NCI-H2081 treated with DMSO at 0.1 percent for 48 hours (cell line): ENCODE measurements at places on chromosomes 6 and 20.

GRCh38 chr6:36015666-36016065 is 8.8 kb downstream of the SLC26A8 start:
- no peak for DNase-seq

- DNase-seq, result no peak
These were observed 500.9 kb downstream of the PREX1 start for GRCh38 chr20:48326868-48327267.

DNA sequence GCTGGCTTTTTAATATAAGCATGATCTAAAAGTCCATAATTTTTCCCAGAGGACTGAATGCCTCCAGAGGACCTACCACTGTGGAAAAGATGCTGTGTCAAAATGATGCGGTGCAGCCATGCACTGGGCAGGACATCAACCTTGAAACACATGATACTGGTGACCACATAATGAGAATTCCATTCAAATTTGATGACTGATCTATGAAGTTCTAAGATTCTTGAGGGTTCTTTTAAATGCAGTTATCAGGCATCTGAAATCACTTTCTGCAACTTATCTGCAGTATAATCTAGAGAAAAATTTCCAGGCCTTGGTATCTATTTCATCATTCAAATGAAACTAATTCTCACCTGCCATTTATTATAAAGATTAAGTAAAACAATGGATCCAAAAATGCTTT is 15.0 kb upstream of the MARCKS start:
- DNase-seq, result no peak

DNA sequence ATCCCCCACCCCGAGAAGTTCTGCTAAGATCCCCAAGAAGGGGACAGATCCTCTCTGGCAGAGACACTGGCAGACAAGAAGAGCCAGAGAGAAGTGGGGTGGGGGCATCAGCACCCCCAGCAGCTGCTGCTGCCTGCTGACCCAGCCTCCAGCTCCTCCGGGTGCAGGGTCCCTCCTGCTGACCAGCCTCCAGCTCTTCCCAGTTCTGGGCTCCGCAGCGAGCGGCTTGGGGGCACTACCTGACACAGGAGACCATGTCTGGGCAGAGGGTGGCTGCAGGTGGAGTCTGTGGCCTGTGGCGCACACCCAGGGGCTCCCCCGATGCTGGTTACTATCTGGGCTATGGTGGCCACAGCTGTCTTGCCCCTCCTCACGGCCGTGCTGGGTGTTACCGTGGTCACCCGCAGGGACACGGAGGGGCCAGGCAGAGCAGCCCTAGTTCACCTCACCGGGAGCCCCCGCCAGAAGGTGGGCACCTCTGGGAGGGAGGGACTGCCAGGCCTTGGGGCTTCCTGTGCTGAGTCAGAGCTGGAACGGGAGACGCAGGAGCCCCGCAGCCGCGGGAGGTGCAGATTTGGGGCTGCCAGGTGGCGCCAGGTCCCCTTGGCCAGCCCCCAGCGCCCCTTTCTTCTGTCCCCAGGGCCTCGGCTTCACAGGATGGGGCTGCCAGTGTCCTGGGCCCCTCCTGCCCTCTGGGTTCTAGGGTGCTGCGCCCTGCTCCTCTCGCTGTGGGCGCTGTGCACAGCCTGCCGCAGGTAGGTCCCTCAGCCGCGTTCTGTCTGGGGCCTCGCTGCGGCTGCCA is 630 bp downstream of the LIME1 start:
- no peak for DNase-seq

- DNase-seq, result no peak
These were observed 11.7 kb downstream of the SLC23A2 start for GRCh38 chr20:4989570-4989969.

DNA sequence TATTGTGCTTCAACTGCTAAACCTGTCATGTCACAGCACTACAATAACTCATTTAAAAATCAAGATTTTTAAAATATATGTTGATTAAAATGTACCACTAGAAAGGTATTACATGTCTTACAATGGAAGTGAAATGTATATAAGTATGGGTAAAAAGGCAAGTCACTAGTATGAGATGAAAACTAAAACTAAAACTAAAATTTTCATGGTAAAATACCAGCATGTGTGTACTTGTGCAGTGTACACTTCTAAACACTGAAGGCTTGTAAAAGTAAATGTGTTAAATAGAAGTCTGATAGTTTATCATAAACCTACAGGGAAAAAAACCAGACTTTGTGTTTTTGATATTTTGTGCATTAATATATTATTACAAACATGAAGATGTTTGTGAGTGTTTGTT is 13.7 kb upstream of the TMEM244 start:
- no peak for DNase-seq

- DNase-seq, result no peak
These were observed 162.2 kb downstream of the TBXT start for GRCh38 chr6:166005401-166005943.

DNA sequence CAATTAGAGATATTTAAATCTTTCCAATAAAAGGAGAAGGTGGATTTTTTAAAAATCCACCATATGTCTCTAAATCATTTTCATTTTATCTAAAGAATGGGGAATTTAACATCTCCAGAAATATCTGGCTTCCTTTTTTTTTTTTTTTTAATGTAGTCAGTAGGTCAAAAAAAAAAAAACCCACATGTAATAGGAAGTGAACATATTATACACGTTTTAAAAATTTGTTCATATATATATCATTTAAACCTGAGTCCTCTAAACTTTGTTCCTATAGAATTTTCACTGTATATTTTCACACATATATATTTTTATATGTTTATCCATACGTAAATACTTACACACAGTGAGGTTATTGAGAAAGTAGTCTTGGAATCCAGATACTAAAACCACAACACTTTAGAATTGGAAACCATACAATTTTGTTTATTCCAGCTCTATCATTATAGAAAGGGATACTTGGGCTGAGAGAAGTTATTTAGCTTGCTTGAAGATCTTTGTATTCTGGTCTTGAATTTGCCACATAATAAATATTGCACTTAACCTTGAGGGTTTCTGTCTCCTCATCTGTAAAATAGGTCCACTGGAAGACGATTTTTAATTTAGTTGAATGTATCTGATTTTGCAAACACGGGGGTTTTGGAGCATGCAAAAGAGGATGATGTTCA is 62.1 kb upstream of the ZNF217 start:
- DNase-seq, result no peak

DNA sequence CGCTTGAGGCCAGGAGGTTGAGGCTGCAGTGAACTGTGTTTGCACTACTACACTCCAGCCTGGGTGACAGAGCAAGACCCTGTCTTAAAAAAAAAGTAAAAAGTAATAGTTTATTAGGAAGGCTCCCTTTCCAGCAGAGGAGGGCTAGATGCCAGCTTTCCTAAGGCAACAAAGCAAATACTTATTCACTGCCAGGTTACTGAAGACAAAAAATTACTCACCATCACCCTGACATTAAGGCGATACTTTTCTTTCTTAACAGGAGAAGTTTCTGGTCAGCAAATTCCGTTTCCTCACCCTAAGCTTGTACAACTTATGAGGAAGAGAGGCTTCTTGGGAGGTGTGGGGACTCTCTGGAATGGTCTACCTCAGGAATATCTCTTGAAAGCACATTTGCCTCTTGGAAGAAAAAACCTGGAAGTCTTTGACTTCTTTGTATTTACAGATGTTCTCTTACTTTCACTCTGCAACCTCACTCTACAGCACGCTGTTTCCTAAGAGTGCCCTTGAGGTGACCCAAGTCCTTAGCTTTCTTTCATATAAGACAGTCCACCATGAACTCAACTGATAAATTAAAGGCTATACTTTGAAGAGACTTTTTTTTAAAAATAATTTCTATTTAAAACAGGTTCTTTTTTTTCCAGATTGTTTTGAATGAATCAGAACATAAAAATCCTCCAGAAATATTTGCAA is 52.9 kb upstream of the TRAF3IP2 start:
- no peak for DNase-seq

DNA sequence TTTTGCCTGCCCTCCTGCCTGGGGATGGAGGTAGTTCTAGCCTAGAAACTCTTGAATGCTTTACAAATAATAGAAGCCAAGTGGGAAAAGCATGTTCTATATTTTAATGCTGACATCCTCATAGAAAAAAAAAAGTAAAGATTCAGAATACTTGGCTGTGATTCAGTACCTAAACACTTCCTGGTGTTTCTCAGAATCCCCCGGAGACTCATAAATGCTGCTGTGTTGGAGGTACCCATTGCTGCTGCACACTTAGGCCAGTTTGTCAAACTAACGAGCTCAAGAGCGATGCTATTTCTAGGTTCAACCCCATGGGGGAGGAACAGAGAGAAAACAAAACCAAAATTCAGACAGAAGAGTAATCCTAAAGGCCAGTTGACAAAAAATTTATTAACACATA is 38.8 kb upstream of the ZFP64 start:
- no peak for DNase-seq

DNA sequence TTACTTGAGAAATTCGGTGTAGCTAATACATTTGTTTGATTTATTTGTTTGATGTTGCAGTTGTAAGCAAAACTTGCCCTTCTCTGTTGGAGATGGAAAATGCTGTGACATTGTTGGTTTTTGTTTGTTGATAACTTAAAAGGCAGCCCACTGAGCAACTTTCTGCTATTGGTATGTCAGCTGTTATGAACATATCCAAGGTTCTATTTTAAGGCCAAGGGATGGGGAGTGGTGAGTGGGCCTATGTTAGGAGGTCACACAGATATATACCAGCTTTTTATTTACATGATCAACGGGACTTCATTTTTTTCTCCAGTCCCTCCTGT is 5.7 kb downstream of the QKI start:
- DNase-seq, result no peak

GRCh38 chr6:46653439-46654195 is 842 bp downstream of the SLC25A27 start:
- DNase-seq, result no peak

DNA sequence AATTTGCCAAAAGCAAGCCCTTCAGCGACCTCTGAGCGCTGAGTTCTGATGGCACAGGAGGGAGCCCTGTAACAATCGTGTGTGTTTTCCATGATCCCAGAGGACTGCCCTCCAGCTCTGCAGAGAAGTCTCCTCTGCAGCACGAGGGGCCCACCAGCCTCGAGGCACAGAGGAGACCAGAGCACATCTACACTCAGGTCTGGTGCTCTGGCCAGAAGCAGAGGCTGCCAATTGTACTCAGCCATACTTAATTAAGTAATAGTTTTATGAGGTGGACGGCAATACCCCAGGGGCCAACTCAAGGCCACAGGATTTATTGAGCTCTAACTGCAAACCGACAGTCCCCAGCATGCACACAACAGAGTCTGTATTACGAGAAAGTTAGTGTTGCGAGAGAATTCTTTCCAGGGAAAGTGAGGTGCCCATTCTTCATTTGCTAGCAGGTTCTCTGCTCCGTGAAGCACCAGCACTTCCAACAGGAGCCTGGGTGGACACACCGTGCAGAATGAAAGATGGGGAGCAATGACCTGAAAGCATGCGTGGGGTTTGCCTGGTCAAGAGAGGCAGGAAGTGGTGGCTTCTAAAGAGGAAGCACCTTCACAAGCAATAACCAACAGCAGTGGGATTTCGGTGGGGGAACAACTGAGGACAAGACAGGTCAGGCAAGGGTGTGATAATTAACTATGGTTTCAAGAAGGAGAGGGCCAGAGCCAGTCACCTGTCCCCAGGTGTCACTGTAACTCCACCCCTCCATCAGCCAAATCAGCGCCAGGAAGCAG is 92.8 kb upstream of the FOXC1 start:
- DNase-seq, result no peak

- no peak for DNase-seq
These were observed 149.9 kb upstream of the UST start for GRCh38 chr6:148596891-148597455.

GRCh38 chr20:59804871-59805665 is 128.4 kb downstream of the SYCP2 start:
- no peak for DNase-seq

- no peak for DNase-seq
These were observed 87.2 kb upstream of the STXBP5 start for GRCh38 chr6:147117011-147117410.

DNA sequence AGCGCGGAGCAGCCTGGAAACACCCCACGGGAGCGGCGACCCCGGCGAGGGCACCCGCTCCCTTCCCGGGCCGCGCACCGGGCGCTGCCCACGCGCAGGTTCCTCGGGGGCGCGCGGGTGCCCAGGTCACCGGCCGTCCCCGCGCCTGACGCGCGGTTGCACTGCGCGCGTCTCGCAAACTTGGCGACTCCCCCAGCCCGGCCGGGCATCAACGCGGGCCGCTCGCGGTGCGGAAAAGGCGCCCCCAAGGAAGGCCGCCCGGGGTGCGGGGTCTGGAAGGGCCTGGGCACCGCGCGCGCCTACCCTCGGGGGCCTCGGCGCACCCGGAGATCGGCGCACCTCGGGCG is 555 bp upstream of the ZBTB46 start:
- DNase-seq, result no peak

DNA sequence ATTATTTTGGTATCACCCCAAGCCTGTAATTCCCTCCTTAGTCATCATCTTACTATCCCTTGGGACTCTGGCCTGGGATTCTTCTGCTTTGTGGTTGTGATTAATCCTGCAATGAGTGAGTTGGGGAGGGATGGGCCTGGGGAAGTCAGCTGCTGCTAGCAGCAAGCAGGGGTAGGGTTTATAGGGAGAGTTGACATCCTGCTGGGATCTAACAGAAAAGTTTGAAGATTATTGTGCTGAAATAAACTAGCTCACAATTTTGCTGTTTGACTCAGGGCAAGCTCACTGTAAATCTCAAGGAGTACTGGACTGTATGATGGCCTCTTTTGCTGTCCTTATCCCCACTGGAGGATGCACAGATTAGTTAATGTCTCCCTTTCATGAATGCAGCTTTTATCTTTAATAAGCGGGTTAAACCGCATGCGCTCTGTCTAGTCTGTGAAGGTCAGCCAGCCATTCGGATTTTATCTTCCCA is 83.4 kb downstream of the JARID2 start:
- DNase-seq, result no peak

DNA sequence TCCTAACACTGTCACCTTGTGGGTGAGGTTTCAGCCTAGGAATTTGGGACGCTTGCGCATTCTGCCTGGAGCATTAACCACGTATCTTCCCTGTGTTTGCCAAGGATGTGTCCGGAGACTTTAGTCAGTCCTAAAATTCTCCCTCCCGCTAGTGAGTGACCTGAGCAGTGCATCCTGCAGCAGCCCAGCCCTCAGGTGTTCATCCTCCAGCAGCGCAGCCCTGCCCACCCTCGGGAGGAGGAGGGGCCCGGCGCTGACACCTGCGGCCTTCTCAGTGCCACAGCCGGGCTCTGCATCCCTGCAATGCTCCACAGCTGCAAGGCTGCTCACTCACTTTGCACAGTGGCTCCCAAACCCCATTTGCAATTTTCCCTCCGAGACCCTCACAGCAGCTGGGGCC is 79.5 kb downstream of the ERMARD start:
- no peak for DNase-seq

GRCh38 chr20:3543901-3544507 is 73.2 kb downstream of the ATRN start:
- no peak for DNase-seq
